Sigmoid colon (tissue), 7 donors: ENCODE measurements at places on chromosomes 1 and 21. TPM values are rescaled to one million over a fixed set of nuclear protein-coding genes. Genes with fewer than 3 reads are reported as not detected.

The FASLG gene
- total RNA-seq: not detected

DNA sequence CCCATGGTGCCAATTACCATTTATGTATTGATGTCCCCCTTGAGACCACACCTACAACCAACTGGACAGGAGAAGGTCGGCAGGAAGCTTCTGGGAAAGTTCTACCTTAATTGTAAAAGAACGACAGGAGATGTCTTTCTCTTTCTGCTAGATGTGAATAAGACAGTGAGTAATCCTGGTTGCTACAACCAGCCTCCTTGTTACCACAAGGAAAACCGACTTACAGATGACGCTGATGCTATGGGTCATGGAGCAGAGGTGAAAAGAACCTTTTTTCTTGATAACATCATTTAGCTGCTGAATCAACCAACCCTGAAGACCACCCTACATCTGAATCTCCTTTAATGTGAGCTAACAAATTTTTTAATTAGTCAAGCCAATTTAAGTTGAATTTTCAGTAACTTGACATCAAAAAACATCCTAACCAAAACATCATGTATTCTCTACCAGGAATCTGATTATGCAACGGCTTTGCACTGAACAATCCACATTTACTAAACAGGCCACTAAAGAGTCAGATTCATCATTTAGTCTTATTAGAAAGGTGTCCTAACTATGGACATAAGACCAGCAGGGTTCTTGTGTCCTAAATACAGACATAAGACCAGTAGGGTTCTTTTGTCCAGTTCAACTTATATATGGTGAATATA lies 23.0 kb downstream of the RGS2 start:
- DNase-seq: no peak

- DNase-seq: no peak
- H3K27me3 ChIP-seq: no peaks in the 10 kb centered on the region
- H3K27ac ChIP-seq: no peak overlapping the region
- H3K36me3 ChIP-seq: no peaks in the 10 kb centered on the region
These were observed 24.1 kb downstream of the BCL9 start for GRCh38 chr1:147565189-147565980.

GRCh38 chr1:216596281-216596862 lies 126.9 kb downstream of the ESRRG start:
- no peak for DNase-seq
- no peaks in the 10 kb centered on the region for H3K36me3 ChIP-seq
- peaks cover 5% of the 10 kb centered on the region for H3K4me1 ChIP-seq

The ITSN1 gene
- 44.2 TPM for total RNA-seq

GRCh38 chr1:58754683-58755467 lies 29.0 kb downstream of the JUN start:
- peak overlapping the region; percentile 83 for H3K27ac ChIP-seq
- no peak for DNase-seq
- H3K4me1 ChIP-seq: no peaks in the 10 kb centered on the region
- no peaks in the 10 kb centered on the region for H3K36me3 ChIP-seq
- H3K27me3 ChIP-seq: no peaks in the 10 kb centered on the region

DNA sequence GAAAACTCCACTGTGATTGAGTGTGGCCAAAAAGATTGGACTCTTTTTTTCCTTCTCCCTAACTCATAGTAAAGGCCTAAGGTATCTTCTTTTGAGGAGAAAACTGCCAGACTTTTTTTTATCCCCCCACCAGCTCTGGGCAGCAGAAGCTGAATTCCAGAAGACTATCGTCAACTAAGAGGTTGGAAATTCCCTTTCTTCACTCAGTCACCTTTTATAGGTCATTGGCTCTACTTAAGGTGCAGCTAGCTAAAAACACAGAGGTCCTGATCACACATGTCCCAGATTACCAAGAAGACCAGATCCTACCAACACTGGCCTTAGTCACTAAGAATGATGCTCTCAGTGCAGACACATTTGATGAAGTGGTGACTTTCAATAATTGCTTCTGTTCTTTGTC lies 1441.2 kb downstream of the PLA2G4A start:
- H3K4me1 ChIP-seq: no peaks in the 10 kb centered on the region
- H3K27ac ChIP-seq: no peak overlapping the region
- no peak for DNase-seq
- H3K36me3 ChIP-seq: no peaks in the 10 kb centered on the region
- no peak overlapping the region for H3K4me3 ChIP-seq

GRCh38 chr1:11778844-11779623 lies 17.0 kb downstream of the C1orf167 start:
- no peak overlapping the region for H3K27ac ChIP-seq
- DNase-seq: no peak
- H3K4me1 ChIP-seq: no peaks in the 10 kb centered on the region
- H3K4me3 ChIP-seq: no peak overlapping the region
- H3K36me3 ChIP-seq: no peaks in the 10 kb centered on the region

DNA sequence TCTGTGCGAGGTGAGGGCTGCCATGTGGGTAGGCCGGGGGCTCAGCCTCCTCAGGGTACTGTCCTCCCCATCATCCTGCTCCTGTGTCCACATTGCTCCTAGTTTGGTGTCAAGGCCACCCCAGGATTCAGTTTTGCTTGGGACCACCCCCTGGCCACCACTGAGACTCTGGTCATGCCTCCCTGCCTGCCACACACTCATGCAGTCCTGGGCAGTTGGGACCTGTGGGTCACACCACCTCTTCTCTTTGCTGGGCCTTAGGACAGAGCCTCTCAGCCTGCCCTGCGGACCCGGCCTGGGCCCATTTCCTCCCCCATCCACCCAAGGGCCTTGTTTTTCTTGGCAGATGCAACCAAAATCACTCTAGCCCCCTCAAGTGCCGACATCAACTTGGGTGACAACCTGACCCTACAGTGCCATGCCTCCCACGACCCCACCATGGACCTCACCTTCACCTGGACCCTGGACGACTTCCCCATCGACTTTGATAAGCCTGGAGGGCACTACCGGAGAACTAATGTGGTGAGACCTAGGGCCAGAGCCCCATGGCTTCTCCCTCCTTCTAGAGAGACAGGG lies 19.4 kb downstream of the TMEM81 start:
- H3K27ac ChIP-seq: no peak overlapping the region
- DNase-seq: peak; percentile 61
- H3K4me1 ChIP-seq: peaks cover 16% of the 10 kb centered on the region
- H3K27me3 ChIP-seq: no peaks in the 10 kb centered on the region
- H3K36me3 ChIP-seq: no peaks in the 10 kb centered on the region

DNA sequence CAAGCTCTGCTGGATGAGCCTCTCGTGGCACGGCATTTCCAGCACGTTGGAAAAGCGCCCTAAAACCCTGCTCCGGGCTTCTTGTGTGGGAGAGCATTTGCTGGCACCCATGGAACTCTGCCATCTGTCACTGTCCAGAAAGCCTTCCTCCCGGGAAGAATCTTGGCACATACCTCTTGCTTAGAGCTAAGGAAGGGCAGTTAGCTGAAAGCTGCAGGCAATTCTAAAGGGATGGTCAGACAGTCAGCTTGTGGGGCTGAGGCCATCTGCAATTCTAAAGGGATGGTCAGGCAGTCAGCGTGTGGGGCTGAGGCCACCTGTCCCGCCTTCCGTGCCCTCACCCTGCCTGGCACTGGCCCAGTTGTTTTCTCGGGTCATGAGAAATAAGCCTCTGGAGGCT lies 139.0 kb upstream of the TMEM51 start:
- H3K4me3 ChIP-seq: no peak overlapping the region
- no peaks in the 10 kb centered on the region for H3K36me3 ChIP-seq
- no peak overlapping the region for H3K27ac ChIP-seq

The S100A16 gene
- 41.6 TPM for total RNA-seq

GRCh38 chr1:244155661-244156060 lies 104.6 kb downstream of the ZBTB18 start:
- H3K4me1 ChIP-seq: peaks cover 6% of the 10 kb centered on the region
- H3K27me3 ChIP-seq: no peaks in the 10 kb centered on the region
- no peak overlapping the region for H3K4me3 ChIP-seq
- no peaks in the 10 kb centered on the region for H3K36me3 ChIP-seq
- no peak for DNase-seq

- H3K4me1 ChIP-seq: peaks cover 18% of the 10 kb centered on the region
- no peak for DNase-seq
- no peaks in the 10 kb centered on the region for H3K27me3 ChIP-seq
These were observed 71.3 kb upstream of the PRDX6 start for GRCh38 chr1:173405834-173406233.

GRCh38 chr1:117060441-117061317 lies 553 bp downstream of the TTF2 start:
- DNase-seq: no peak
- no peaks in the 10 kb centered on the region for H3K36me3 ChIP-seq
- H3K27ac ChIP-seq: peak overlapping the region; percentile 70
- H3K27me3 ChIP-seq: no peaks in the 10 kb centered on the region
- peaks cover 10% of the 10 kb centered on the region for H3K4me1 ChIP-seq

GRCh38 chr1:230465691-230466090 lies 39.6 kb upstream of the PGBD5 start:
- DNase-seq: no peak
- H3K4me3 ChIP-seq: no peak overlapping the region
- no peaks in the 10 kb centered on the region for H3K27me3 ChIP-seq
- H3K4me1 ChIP-seq: no peaks in the 10 kb centered on the region

The IVL gene
- not detected for total RNA-seq
